ENCODE measurements at places on chromosomes 2 and 18. TPM values are rescaled to one million over a fixed set of nuclear protein-coding genes. Genes with fewer than 3 reads are reported as not detected.
A peak's percentile ranks its signal among the peaks of the same experiment; 100 is the strongest.

- H3K36me3 ChIP-seq, result no peaks in the 10 kb centered on the region
- no peaks in the 10 kb centered on the region for H3K4me1 ChIP-seq
- no peaks in the 10 kb centered on the region for H3K27me3 ChIP-seq
- no peak overlapping the region for H3K4me3 ChIP-seq
- DNase-seq, result no peak
- no peak overlapping the region for H3K27ac ChIP-seq
Measured at GRCh38 chr2:17621781-17622180, 81.3 kb downstream of the VSNL1 start.

DNA sequence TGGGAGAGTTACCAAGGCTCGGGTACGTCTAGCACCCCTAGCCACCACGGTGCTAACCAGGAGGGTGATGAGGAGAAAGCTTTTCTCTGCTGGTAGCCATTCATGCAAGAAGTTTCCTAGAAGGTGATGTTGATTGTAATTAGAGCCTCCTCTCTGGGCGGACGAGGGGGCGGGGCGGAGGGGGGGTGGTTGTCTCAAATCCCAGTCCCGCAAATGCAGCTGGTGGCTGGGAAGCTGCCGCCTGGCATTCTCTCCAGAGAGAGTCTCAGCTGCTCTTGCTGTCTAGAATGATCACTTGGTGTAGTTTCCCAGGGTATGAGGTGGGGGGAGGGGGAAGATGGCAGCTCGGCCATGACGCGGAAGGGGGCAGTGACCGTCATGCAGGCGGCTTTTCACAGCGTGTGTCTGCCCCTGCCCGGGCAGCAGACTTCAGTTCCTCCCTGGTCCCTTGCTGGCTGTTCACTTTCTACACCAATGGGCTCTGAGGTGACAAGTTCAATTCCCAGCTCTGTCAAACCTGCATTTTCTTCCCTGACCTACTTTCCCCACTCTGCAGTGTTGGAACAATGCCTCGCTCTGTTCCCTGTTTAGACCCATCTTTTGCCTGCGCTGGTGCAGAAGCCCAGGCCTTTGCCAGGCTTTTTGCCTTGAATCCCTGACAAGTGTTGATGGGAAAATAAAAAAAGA, 61.5 kb upstream of the KLF7 start:
- H3K27ac ChIP-seq, result no peak overlapping the region
- H3K4me3 ChIP-seq, result no peak overlapping the region

DNA sequence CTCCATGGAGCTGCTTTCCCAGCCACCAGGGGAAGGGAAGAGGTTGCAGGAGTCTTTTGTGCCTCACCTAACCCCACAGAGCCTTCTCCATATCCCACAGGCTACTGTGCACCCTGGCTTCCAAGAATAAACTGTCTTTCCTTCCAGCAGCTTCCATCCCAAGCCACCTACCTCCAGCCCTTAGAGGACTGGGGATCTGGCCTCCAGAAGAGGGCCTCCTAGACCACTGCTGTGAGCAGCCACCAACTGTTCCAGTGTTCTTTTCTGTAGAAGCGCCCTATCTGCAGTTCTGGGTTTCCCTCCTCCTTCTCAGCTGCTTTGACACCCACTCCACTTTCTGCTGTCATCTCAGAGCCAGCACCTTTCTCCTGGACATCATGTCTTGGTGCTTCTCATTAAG, 30.7 kb upstream of the REG3G start:
- no peaks in the 10 kb centered on the region for H3K36me3 ChIP-seq
- no peak for DNase-seq
- H3K4me3 ChIP-seq, result no peak overlapping the region
- H3K27me3 ChIP-seq, result no peaks in the 10 kb centered on the region
- no peak overlapping the region for H3K27ac ChIP-seq

KATNAL2 gene
- not detected for polyA plus RNA-seq

CERKL gene
- 4.2 TPM for polyA plus RNA-seq

DNA sequence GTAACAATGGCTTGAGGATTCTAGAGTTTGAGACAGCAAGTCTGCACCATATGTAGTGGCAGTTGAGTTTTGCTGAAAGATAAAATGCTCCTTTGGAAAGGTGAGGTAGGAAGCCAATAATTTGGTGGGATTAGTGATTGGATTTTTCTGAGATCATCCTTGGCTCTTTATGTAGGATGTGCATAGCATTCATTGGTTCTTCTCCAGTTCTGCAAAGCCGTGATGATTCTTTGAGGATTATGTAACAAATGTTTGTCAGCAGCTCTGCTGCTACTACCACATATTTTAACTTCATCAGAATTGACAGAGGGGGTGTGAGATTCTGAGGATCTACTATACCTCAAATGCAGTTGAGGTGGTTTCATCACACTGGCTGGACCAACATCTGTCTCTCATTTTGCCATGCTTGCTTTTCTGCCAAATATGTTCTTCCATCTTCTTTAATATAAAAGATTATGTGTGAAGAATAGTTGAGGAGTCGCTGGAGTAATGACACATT, 188.9 kb upstream of the RASGRP3 start:
- H3K27me3 ChIP-seq, result peaks cover 4% of the 10 kb centered on the region
- no peaks in the 10 kb centered on the region for H3K4me1 ChIP-seq
- no peak for DNase-seq
- no peak overlapping the region for H3K4me3 ChIP-seq

DNA sequence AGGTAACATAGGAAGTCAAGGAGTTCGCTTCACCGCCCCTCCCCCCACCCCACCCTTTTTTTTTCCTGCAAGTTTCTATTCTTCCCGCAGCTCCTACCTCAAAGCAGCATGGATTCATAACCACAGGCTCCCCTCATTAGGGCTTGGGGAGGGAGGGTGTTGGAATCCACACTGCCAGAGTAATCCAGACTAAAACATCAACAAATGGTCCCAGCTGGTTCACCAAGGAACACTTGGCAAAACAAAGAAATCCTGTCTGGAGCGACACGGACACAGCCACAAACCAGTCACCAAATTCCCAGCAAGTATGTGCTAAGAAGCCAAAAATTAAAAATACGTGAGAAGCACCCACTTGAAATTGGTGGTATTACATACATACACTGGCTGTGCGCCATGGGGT, 106.9 kb upstream of the PPP1CB start:
- no peak for DNase-seq
- no peaks in the 10 kb centered on the region for H3K36me3 ChIP-seq
- no peaks in the 10 kb centered on the region for H3K27me3 ChIP-seq
- no peak overlapping the region for H3K27ac ChIP-seq
- H3K4me1 ChIP-seq, result peaks cover 8% of the 10 kb centered on the region

GRCh38 chr2:101704046-101704466, 6.5 kb downstream of the MAP4K4 start:
- H3K27me3 ChIP-seq, result no peaks in the 10 kb centered on the region
- H3K4me1 ChIP-seq, result peaks cover 85% of the 10 kb centered on the region
- no peak for DNase-seq
- H3K27ac ChIP-seq, result peak overlapping the region; percentile 80
- peak overlapping the region; percentile 82 for H3K4me3 ChIP-seq
- peaks cover 3% of the 10 kb centered on the region for H3K36me3 ChIP-seq

- no peak overlapping the region for H3K27ac ChIP-seq
- H3K36me3 ChIP-seq, result no peaks in the 10 kb centered on the region
- no peak for DNase-seq
- no peaks in the 10 kb centered on the region for H3K27me3 ChIP-seq
Measured at GRCh38 chr2:192669505-192670091, 474.9 kb upstream of the TMEFF2 start.

ANKRD30B gene
- not detected for polyA plus RNA-seq

SCYGR4 gene
- not detected for polyA plus RNA-seq

PLGLB1 gene
- not detected for polyA plus RNA-seq

DNA sequence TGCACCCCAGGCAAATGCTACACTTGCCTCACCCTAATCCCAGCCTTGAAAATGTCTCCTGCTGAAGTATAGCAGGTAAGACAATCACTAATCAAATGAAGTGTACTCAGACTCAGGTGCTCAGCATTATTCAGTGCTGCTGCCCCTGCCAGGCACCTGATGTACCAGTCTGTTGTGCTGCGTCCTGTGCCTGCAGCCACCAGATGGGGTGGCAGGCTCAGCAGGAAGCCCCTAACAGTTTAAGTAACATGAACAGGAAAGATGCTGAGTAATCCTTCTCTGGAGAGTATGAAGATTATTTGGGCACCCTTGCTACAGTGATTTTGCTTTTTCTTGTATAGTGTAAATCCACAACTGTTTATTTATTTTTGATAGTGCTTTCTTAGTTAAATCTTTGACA, 69.1 kb downstream of the TACR1 start:
- H3K27me3 ChIP-seq, result no peaks in the 10 kb centered on the region
- no peak overlapping the region for H3K27ac ChIP-seq
- no peaks in the 10 kb centered on the region for H3K4me1 ChIP-seq
- H3K36me3 ChIP-seq, result no peaks in the 10 kb centered on the region
- no peak overlapping the region for H3K4me3 ChIP-seq

GRCh38 chr2:120825370-120826259, 89.9 kb downstream of the GLI2 start:
- H3K36me3 ChIP-seq, result no peaks in the 10 kb centered on the region
- no peaks in the 10 kb centered on the region for H3K4me1 ChIP-seq
- H3K27me3 ChIP-seq, result no peaks in the 10 kb centered on the region
- no peak overlapping the region for H3K27ac ChIP-seq
- no peak overlapping the region for H3K4me3 ChIP-seq

DNA sequence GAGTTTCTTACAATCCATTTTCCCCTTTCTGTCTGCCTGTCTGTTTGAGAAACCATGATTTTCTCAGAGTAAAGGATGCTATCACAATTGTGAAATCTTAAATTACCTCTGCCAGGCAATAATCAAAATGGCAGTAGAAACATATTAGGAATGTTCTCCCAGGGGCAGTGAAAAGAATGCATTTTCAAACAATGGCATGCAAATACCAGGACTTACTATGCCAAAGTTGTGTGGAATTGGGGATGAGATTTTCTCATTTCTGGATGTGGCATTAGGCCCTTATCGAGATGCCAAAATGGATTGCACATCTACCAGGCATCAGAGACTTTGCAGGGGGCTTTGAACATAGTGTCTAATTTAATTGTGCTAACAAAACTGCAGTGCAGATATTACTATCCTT, 821.4 kb downstream of the RNF144A start:
- no peak overlapping the region for H3K4me3 ChIP-seq
- H3K27ac ChIP-seq, result no peak overlapping the region
- H3K36me3 ChIP-seq, result no peaks in the 10 kb centered on the region
- no peaks in the 10 kb centered on the region for H3K4me1 ChIP-seq

FEV gene
- polyA plus RNA-seq, result not detected

DNA sequence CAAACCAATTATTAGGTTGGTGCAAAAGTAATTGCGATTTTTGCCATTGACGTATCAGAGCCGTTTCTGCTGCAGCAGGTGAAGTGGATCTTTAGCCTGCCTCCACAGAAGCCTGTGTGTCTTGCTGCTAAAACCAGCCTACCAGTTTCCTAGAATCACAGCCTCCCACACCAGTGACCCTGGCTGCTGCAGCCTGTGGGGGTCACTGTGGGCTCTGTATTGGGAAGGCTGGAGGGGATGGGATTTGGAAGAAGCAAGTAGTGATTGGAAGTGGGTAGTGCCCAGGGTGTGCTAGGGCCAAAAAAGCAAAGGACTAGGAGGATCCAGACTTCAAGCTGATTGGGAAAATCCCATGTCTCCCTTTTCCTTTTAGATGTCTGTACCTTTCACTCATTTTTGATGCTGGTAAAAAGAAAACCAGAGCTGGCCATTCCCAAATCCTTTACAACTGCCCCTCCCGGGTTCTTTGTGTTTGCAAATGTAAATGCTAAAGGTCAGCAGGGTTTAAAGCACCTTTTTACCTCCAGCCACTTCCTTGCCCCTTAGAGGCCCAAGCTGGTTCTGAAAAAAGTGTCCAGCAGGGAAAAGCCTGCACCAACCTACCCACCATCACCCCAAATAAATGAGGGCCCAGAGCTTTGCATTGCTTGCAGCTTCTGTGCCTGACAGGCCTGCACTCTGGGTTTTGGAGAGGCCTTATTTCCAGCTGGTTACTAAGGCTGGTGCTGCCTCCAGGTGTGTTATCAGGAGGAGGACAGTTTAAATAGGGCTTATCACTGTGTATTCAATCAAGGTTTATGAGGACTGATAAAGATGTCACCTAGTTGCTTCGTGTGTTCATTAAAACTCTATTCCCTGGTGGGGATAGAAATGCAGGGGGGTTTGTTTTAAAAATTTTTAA, 172.0 kb downstream of the MIB1 start:
- no peaks in the 10 kb centered on the region for H3K27me3 ChIP-seq
- H3K27ac ChIP-seq, result no peak overlapping the region
- H3K4me1 ChIP-seq, result no peaks in the 10 kb centered on the region
- H3K36me3 ChIP-seq, result no peaks in the 10 kb centered on the region
- no peak for DNase-seq
- H3K4me3 ChIP-seq, result no peak overlapping the region

DNA sequence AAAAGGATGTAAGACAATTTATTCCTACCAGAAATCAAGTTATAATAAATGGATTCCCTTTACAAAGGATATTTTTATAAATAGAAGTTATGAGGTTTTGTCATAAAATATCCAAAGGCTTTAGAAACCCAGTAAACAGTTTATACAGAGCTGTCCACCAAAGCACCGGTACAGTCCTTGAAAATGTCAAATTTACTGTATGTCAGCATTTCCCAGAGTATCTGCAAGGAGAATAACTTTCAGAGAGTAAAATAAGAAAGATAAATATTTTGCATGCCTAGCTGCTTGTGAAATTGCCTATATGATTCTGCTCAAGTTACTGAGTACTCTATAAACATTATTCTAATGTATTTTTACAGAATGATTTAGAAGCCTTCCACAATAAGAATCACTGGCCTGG, 923.3 kb upstream of the DDX18 start:
- no peaks in the 10 kb centered on the region for H3K4me1 ChIP-seq
- DNase-seq, result no peak
- H3K27ac ChIP-seq, result no peak overlapping the region
- H3K36me3 ChIP-seq, result no peaks in the 10 kb centered on the region
- H3K27me3 ChIP-seq, result no peaks in the 10 kb centered on the region
- H3K4me3 ChIP-seq, result no peak overlapping the region

HTR2B gene
- 1.2 TPM for polyA plus RNA-seq

GRCh38 chr18:56413862-56414261, 224.5 kb downstream of the TXNL1 start:
- no peaks in the 10 kb centered on the region for H3K27me3 ChIP-seq
- no peak overlapping the region for H3K4me3 ChIP-seq
- H3K27ac ChIP-seq, result no peak overlapping the region
- no peaks in the 10 kb centered on the region for H3K4me1 ChIP-seq
- no peaks in the 10 kb centered on the region for H3K36me3 ChIP-seq

RAB27B gene
- polyA plus RNA-seq, result not detected

DNA sequence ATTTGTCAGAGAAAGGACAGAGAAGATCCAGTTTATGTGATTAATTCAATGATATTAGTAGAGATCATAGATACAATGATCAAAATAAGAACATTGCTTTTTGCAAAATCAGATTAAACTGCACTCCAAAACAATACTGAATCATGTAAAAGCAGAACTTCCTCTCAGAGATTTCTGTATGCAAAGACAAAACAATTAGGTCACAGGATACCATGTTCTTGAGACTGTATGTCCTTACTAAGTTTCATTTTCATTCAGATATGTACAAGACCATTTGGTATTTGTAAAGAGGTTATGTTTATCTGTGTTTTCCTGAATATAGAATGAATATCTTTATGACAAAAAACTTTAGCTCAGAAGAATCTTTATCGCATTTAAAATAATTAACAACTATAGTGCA, 161.8 kb downstream of the DLGAP1 start:
- H3K4me1 ChIP-seq, result no peaks in the 10 kb centered on the region
- H3K36me3 ChIP-seq, result no peaks in the 10 kb centered on the region
- H3K27ac ChIP-seq, result no peak overlapping the region
- no peak overlapping the region for H3K4me3 ChIP-seq
- no peak for DNase-seq

Measured in CD4-positive, CD25-positive, alpha-beta regulatory T cell (primary cell).